ENCODE measurements at places on chromosomes 12 and 14. TPM values are rescaled to one million over a fixed set of nuclear protein-coding genes. Genes with fewer than 3 reads are reported as not detected.

The PTHLH gene
- 0.26 TPM for total RNA-seq

The DLGAP5 gene
- 8.1 TPM for total RNA-seq

- H3K27me3 ChIP-seq = no peaks in the 10 kb centered on the region
- H3K27ac ChIP-seq = peak overlapping the region; percentile 82
- no peak for DNase-seq
- no peaks in the 10 kb centered on the region for H3K36me3 ChIP-seq
Measured at GRCh38 chr12:52870361-52871290, 21.8 kb upstream of the KRT78 start.

GRCh38 chr12:77555074-77555473 lies 275.6 kb upstream of the NAV3 start:
- H3K27me3 ChIP-seq = no peaks in the 10 kb centered on the region
- no peaks in the 10 kb centered on the region for H3K4me1 ChIP-seq
- no peak overlapping the region for H3K4me3 ChIP-seq
- no peak for DNase-seq
- no peak overlapping the region for H3K27ac ChIP-seq

DNA sequence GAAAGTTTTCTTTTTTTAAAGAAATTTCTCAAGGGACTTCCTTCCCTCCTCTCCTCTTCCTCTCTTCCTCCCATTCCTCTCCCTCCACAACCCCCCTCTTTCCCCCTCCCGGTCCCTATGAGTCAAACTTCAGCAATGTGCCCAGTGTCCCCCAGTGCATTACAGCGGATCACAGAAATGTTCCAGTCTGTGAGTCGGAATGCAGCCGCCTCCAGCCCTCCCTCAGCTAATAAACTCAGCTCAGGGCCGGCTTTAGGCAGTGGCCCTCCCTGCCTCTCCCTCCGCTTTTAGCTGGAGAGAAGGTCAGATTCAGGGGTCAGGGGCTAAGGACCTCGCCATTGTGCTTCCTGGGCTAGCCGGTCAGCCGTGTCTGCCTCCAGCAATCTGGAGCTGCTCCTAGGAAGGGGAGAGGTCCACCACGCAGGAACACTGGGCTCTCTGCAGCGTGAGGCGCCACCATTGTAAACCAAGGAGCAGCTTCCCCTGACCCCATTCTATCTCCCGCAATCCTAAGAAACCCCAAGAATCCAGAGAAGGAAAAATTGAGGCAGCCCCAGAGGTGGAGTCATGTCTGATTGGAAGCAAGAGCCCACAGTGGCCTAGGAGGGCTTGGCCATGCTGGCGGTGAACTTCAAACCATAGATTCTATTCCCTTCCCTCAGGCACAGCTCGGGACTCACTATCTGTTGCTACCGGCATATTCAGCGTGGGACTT lies 1.1 kb upstream of the HDAC7 start:
- H3K4me1 ChIP-seq = peaks cover 34% of the 10 kb centered on the region
- H3K36me3 ChIP-seq = peaks cover 3% of the 10 kb centered on the region
- H3K4me3 ChIP-seq = peak overlapping the region; percentile 91
- peak; percentile 95 for DNase-seq
- H3K27me3 ChIP-seq = no peaks in the 10 kb centered on the region

DNA sequence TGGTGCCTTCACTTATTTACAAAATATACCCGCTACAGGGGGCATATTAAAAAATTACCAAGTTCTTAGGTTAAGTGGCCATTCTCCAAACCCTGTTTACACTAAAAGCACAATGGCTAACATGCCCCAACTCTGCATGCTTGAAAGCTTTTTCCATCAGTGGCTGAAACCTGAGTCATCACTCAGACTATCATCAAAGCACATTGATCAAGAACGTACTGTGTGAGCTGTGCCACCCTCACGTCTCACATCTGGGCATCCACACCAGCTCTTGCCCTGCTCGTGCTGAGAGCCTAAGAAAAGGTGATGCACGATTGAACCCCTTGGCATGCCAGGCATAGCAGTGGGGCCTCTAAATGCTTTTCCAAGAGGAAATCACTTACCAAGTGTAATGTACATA lies 13.2 kb downstream of the AQP6 start:
- no peak overlapping the region for H3K27ac ChIP-seq
- H3K27me3 ChIP-seq = no peaks in the 10 kb centered on the region
- no peaks in the 10 kb centered on the region for H3K36me3 ChIP-seq
- H3K4me1 ChIP-seq = peaks cover 11% of the 10 kb centered on the region
- H3K4me3 ChIP-seq = no peak overlapping the region

The PARP2 gene
- total RNA-seq = 5.6 TPM

GRCh38 chr12:112161711-112162110 lies 36.4 kb downstream of the TRAFD1 start:
- no peak for DNase-seq
- H3K36me3 ChIP-seq = peaks cover 10% of the 10 kb centered on the region
- H3K27ac ChIP-seq = no peak overlapping the region
- no peaks in the 10 kb centered on the region for H3K4me1 ChIP-seq
- H3K4me3 ChIP-seq = no peak overlapping the region

GRCh38 chr12:56880125-56880992 lies 53.8 kb downstream of the SDR9C7 start:
- no peaks in the 10 kb centered on the region for H3K36me3 ChIP-seq
- H3K27ac ChIP-seq = no peak overlapping the region
- H3K4me1 ChIP-seq = no peaks in the 10 kb centered on the region
- H3K4me3 ChIP-seq = no peak overlapping the region
- DNase-seq = peak; percentile 2

The RAB15 gene
- 3.6 TPM for total RNA-seq

The GPRC5D gene
- total RNA-seq = not detected

The ZNF891 gene
- 1.2 TPM for total RNA-seq

The TAS2R50 gene
- 2.3 TPM for total RNA-seq

DNA sequence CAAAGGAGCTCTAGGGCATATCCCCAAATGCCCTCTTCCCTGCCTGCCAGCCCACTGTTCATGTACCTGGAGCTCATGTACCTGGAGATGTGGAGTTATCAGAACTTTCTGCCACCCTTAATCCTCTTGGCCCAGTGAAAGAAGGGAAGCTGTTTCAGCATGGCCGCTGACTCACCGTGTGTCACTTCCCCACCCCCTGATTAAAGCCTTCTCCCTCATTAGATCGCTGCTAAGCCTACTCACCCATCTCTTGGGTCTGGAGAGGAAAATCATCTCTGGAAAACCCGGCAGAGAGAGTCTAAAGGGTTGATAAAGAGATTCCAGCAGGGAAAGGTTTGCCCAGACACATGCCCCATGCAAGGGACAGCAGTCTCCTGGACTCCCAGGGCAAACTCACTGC lies 4.5 kb upstream of the LTBP2 start:
- no peaks in the 10 kb centered on the region for H3K27me3 ChIP-seq
- peak; percentile 74 for DNase-seq
- peaks cover 53% of the 10 kb centered on the region for H3K4me1 ChIP-seq
- peak overlapping the region; percentile 36 for H3K4me3 ChIP-seq
- peak overlapping the region; percentile 57 for H3K27ac ChIP-seq
- no peaks in the 10 kb centered on the region for H3K36me3 ChIP-seq

DNA sequence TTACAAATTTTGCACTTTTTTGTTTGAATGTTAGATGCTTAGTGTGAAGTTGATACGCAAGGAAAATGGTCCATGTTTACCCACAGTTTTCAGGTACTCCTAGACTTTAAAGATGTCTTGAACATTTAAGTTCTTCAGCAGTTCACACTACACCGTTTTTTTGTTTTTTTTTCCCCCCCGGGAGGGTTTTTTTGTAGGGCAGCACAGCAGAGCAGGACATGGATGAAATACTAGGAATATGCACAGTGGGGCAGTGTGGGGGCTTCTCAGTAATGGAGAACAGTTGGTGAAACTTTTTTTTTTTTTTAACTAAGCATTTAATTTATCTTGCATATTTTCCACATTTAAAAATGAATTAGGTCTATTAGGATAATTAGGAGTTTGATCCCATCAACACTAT lies 4.9 kb downstream of the RAN start:
- no peak overlapping the region for H3K27ac ChIP-seq
- H3K4me3 ChIP-seq = no peak overlapping the region
- H3K27me3 ChIP-seq = no peaks in the 10 kb centered on the region
- H3K4me1 ChIP-seq = no peaks in the 10 kb centered on the region

DNA sequence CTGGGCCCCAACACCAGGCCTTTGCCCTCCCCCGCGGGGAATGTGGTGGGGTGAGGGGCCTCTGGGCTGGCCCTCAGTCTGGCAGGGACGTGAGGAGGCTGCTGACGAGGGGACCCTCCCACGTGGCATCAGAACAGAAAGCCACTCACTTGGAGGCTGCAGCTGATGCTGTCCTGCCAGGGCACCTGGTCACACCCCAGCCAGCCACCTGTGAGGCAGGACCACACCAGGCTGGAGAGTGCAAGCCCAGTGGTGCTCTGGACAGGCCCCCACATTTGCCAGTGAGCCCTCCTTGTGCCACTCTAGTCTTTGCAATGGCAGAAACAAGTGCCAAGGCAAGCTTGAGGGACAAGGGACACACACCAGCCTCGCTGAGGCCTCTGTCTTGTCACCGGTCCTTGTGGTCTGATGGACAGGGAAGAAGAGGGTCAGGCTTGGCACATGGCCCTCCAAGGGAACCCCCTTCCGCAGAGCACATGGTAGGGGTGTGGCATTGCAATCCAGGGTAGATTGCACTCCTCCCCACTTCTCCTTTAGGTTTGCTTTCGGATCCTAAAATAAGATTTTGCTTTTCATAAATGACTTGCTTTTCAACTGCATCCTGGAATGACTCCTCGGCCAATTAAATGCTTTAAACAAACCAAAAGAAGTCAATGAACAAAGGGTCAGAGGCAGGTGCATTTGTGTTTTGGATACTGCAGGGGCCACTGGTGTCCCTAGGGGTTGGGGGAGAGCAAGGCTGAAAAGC lies 53.7 kb downstream of the CCDC88C start:
- no peaks in the 10 kb centered on the region for H3K4me1 ChIP-seq
- no peaks in the 10 kb centered on the region for H3K36me3 ChIP-seq
- DNase-seq = no peak
- no peak overlapping the region for H3K4me3 ChIP-seq

The SYNDIG1L gene
- not detected for total RNA-seq

DNA sequence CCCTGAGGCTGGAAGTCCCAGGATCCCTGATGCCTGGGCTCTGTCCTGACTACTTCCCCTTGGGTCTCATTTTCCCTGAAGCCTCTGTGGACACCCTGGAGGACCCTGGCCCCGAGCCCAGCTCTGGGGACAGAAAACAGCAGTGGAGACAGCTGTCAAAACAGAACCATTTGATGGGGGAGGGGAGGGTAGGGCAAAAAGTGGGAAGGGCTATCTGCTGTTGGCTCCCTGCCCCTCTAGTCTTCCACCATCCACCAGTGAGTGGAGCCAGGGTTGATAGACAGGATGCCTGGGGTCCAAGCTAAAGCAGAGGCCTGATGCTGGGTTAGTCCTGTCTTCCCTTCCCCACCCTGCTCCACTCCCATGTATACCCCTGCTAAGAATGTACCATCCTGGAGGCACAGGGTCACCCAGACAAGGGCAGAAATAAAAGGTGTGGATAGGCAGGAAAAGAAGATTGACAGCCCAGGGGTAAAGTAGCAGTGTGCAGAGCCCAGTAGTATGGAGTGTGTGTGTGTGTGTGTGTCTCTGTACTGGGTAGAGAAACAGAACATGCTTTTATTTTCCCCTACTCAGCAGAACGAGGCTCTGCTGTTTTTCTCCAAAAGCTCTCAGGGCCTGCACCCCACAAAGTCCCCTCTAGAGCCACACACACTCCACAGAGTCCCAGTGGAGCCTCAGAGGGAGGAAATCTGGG lies 9.8 kb downstream of the ZNF385A start:
- DNase-seq = no peak
- H3K27me3 ChIP-seq = no peaks in the 10 kb centered on the region
- no peak overlapping the region for H3K4me3 ChIP-seq
- H3K27ac ChIP-seq = no peak overlapping the region
- H3K4me1 ChIP-seq = peaks cover 13% of the 10 kb centered on the region

DNA sequence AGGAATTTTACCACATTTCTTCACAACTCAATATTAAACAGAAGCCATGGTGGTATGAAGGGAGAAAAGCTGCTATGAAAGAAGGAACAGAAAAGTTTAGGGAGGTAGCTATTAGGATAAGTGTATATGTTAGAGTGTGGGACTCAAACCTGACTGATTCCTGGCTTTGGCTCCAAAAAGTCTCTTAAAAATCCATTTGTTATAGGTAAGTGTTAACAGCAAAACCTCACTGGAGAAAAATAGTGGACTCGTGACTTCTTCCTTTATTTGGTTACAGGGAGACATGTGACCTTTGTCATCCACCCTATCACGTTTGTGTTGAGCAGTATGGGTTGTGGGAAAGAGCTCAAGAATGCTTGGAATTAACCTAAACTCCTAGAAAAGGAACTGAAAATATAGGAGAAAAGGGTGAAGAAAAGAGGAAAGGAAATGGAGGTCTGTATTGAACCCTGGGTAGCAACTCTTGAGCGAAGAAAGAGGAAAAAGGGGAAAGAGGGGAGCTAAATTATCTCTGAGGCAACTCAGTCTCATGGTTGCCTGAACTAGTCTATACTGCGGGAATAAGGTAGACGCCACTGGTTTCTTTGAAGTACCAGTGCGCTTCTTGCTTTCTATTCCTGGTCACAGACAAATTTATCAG lies 3.6 kb upstream of the EID3 start:
- no peaks in the 10 kb centered on the region for H3K27me3 ChIP-seq
- H3K27ac ChIP-seq = no peak overlapping the region
- peaks cover 5% of the 10 kb centered on the region for H3K4me1 ChIP-seq
- H3K4me3 ChIP-seq = no peak overlapping the region

The PZP gene
- not detected for total RNA-seq

DNA sequence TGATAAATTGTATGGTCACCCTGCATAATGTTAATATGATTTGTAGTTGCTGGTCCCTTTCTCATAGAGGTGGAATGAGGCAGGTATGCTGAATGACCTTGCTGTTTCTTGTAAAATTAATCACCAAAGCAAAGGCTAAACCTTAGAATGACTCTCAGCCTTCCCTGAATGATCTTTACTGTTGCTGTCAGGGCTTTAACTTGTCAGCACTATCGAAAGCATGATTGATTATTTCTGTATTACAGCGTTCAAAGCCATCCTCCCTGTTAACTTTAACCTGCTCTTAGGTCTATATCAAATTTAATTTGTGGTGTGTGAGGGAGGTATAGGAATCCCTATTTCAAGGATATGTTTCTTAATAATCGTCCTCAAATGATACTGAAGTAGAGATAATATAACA lies 23.1 kb downstream of the RASSF8 start:
- no peaks in the 10 kb centered on the region for H3K4me1 ChIP-seq
- H3K27me3 ChIP-seq = no peaks in the 10 kb centered on the region
- DNase-seq = no peak
- H3K36me3 ChIP-seq = no peaks in the 10 kb centered on the region
- no peak overlapping the region for H3K27ac ChIP-seq
- no peak overlapping the region for H3K4me3 ChIP-seq

- H3K4me3 ChIP-seq = peak overlapping the region; percentile 21
- H3K36me3 ChIP-seq = no peaks in the 10 kb centered on the region
- peaks cover 9% of the 10 kb centered on the region for H3K4me1 ChIP-seq
- H3K27ac ChIP-seq = no peak overlapping the region
- no peak for DNase-seq
- H3K27me3 ChIP-seq = peaks cover 8% of the 10 kb centered on the region
Measured at GRCh38 chr14:60658909-60659585, 9.8 kb upstream of the SIX1 start.

GRCh38 chr12:42144408-42145196 lies at the start of gene GXYLT1:
GXYLT1 (minus strand) TSS chr12:42144874; CDS start chr12:42144646, 228 bp downstream.
- H3K4me3 ChIP-seq = peak within 1 kb of the TSS; percentile 69
- peak within 1 kb of the TSS; percentile 46 for H3K27ac ChIP-seq
- H3K27me3 ChIP-seq = no peaks in the 10 kb centered on the region
- DNase-seq = peak; percentile 92
- peaks cover 3% of the 10 kb centered on the region for H3K4me1 ChIP-seq
- no peaks in the 10 kb centered on the region for H3K36me3 ChIP-seq

- no peaks in the 10 kb centered on the region for H3K4me1 ChIP-seq
- no peak for DNase-seq
- H3K36me3 ChIP-seq = no peaks in the 10 kb centered on the region
- no peaks in the 10 kb centered on the region for H3K27me3 ChIP-seq
- no peak overlapping the region for H3K4me3 ChIP-seq
Measured at GRCh38 chr14:65628664-65629063, 216.1 kb downstream of the FUT8 start.

All from fibroblast of lung (primary cell).